Activated T-cell treated with anti-CD3 and anti-CD28 coated beads for 24 hours (primary cell): ENCODE measurements at places on chromosomes 12 and 14.

DNA sequence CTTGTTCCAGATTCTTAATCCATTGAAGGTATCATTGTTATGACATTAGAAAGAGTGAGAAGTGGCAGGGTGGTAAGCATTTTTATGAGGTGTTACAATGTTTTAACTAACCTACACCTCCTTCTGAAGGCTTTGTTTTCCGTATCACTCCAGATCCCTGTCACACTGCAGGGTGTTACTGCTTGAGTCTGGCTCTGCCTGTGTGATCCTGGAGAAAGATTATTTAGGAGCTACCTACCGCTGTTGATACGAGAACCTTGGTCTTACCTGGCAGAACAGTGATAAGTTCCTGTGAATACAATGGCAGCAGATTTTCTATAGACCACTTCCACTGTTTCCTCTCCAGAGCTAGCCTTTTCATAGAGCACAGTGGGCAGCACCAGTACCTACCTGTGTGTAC is 36.2 kb downstream of the GRIN2B start:
- no peak for DNase-seq

DNA sequence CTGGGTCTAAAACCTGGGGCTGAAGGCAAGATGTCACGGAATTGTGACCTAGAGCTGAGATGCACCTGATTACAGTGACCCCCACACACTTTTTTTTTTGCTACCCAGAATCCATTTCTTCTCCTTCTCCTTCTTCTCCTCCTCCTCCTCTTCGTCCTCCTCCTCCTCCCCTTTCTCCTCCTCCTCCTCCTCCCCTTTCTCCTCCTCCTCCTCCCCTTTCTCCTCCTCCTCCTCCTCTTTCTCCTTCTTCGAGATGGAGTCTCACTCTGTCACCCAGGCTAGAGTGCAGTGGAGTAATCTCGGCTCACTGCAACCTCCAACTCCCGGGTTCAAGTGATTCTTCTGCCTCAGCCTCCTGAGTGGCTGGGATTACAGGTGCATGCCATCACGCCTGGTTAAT is 19.4 kb upstream of the FLVCR2 start:
- no peak for DNase-seq

DNA sequence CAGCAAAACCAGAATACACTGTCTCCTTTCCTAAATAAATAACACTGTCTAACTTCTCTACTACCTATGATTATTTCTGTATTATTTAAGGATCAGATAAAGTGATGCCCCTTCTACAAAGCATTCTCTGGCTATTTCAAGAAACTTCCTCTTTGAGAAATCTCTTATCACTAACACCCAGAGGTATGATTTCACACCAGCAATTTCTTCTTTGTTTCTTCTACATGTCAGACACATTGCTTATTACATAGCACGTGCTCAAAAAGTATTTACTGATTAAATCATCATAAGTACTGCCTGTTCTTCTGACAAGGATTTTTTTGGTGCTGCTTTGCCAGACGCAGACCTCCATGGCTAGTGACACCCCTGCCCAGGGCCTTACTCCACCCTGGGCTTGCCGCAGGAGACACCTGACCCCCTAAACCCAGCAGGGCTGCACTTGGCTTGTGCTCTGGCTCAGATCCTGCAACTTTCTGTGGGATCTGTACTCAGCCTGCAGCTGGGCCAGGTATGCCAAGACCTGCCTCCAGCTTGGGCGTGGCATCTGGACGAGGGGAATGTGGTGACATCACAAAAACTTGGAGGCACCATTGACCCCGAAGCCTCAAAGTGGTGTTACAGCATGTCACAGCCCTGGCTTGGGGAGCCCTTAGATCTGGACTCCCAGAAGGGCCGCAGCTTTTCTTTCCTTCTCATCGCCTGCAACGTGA is 15.4 kb upstream of the HIGD1C start:
- DNase-seq: no peak

- no peak for DNase-seq
These were observed 76.5 kb upstream of the MED13L start for GRCh38 chr12:116353958-116354357.

- DNase-seq: no peak
These were observed 7.5 kb upstream of the PRKAG1 start for GRCh38 chr12:49026101-49026500.

DNA sequence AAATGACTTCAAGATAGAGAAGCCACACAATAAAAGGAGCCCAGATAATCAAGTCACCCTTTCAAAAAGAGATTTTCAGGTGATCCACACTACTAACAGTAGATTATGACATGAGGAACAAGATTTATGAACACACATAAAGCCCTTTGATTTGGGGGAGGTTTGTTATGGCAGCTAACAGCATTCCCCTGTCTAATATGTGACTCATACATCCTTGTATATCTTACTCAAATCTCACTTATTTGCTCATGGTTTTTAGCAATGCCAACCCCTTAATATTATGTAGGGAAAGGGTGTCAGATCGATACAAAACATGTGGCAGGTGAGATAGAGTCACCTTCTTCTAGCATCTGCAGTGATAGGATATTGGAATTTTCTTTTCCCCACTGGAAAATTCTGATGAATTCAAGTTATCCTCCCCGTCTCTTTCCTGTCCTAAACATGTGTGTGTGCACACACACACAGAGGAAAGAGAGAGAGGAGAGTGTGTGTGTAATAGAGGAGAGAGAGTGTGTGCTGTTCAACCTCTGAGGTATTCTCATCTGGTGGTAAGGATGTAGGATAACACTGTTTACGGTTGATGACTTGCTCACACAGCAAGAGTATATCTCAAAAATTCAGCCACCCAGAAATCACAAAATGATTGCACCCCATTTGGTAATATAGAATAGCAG is 319.9 kb downstream of the KCNC2 start:
- no peak for DNase-seq

DNA sequence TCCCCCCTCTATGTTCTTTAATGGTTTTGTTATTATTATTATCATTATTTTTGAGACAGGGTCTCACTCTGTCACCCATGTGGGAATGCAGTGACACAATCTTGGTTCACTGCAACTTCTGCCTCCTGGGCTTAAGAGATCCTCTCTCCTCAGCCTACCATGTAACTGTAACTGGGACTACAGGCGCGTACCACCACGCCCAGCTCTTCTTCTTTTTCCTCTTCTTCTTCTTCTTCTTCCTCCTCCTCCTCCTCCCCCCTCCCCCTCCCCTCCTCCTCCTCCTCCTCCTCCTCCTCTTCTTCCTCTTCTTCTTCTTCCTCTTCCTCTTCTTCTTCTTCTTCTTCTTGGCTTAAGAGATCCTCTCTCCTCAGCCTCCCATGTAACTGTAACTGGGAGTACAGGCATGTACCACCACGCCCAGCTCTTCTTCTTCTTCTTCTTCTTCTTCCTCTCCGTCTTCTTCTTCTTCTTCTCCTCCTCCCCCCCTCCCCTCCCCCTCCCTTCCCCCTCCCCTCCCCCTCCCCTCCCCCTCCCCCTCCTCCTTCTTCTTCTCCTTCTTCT is 5.4 kb upstream of the KRT7 start:
- DNase-seq: no peak

- DNase-seq: no peak
These were observed 157.0 kb upstream of the RMST start for GRCh38 chr12:97305651-97306050.

- DNase-seq: no peak
These were observed 67.8 kb upstream of the LTA4H start for GRCh38 chr12:96103067-96103644.

DNA sequence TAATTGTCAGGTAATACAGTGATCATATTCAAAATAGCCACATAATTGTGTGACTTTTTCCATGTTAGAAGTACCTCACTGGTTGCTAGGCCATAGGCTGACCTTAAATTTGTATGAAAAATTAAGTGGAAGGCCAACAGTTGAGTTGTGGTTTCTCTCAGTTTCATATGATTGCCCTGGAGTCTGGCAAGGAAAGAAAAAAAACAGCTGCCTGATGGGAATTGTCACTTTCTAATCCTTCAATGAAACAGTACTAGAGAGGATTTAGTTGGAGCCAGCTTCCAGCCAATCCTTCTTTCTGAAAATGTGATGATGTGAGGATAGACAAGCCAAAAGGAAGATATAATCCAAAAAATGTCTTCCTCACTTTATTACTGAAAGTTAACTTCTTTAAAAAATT is 113.6 kb downstream of the ALX1 start:
- no peak for DNase-seq

DNA sequence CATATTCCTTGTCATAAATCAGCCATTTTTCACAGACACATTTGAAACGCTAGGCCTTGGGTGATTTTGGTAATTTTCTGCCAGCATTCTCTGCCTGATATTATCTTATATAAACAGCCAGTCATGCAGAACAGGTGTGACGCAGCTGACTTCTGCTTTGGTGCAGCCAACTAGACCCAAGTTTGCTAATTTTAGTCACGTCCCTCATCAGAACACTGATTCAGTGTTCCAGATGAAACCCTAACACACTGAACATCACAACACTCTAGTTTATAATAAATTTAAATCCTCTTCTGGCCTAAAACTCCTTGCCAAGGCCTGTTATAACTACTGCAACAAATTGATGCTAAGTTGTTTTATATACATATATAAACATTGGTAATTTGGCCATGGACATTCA is 386.1 kb downstream of the SEC23A start:
- no peak for DNase-seq

GRCh38 chr12:64636856-64637255 is 26.6 kb downstream of the RASSF3 start:
- no peak for DNase-seq

- DNase-seq: no peak
These were observed 176.7 kb downstream of the KLHL28 start for GRCh38 chr14:44785096-44785495.

- no peak for DNase-seq
These were observed at the start of gene GUCY2C for GRCh38 chr12:14696265-14696741. Gene GUCY2C, minus strand, starts transcription at chr12:14696599. Its CDS starts 151 bp downstream, at chr12:14696448.

GRCh38 chr14:76115010-76115422 is 36.7 kb upstream of the GPATCH2L start:
- DNase-seq: no peak

GRCh38 chr14:75406856-75407255 is 21.0 kb upstream of the JDP2 start:
- no peak for DNase-seq

GRCh38 chr14:35406506-35407305 is 2.2 kb upstream of the NFKBIA start:
- no peak for DNase-seq

DNA sequence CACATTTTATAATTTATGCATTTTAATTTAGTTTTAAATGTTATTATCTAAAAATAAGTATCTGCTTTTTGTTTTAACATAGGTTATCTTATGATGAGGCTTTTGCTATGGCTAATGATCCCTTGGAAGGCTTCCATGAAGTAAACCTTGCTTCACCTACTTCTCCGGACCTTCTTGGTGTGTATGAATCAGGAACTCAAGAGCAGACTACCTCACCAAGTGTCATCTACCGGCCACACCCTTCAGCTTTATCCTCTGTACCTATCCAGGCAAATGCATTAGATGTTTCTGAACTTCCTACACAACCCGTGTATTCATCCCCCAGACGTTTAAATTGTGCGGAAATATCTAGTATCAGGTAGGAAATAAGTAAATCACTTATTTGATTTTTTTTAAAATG is 16.6 kb downstream of the RAB3IP start:
- no peak for DNase-seq

DNA sequence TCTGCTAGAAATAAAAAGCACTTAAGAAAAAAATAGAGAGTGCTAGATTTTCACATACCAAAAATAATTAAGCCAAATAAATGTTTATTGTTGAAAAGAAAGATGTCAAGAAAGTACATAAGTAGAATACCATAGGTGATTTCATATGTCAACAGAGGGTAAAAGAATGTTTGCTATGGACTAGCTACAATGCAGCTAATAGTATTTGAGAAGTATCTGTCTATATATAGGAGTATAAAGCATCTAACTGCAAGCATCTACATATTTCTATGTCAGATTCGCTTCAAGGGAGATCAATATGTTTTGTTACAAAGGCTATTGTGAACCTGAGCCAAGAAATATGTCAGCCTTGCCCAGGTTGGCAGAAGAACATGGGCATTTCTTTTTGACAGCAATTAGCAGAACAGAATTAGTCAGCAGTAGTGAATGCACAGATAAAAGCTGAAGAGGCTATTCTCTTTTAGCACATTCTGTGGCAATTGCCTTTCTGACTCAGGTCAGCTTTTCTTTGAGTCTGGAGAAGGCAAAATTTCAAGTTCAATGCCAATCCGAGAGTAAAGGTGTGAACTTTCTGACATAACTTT is 140.1 kb downstream of the ALG10B start:
- no peak for DNase-seq

- DNase-seq: no peak
These were observed 176.2 kb upstream of the PDZRN4 start for GRCh38 chr12:41011939-41012338.

DNA sequence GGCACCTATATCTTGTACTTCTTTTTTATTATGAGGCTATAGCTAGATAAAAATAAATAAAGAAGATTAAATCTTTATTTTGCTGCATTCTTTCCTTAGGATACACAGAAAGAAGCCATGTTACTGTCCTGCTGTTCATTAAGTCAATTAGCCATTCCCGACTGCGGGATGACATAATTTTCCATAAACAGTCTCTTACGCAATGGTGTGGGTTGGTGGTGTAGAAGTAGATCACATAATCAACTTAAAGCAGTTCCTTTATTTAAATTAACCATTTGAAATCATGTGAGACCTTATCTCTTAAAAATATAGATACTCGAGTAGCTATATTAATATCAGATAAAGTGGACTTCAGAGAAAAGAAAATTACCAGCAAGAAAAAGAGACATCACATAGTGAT is 40.2 kb downstream of the TAOK3 start:
- DNase-seq: no peak

GRCh38 chr14:64817631-64818030 is 62.1 kb downstream of the SPTB start:
- DNase-seq: no peak

GRCh38 chr12:76277480-76277879 is 70.7 kb downstream of the BBS10 start:
- DNase-seq: no peak

- no peak for DNase-seq
These were observed 473.4 kb upstream of the LMO3 start for GRCh38 chr12:17079251-17079909.

GRCh38 chr12:20701106-20701505 is 6.0 kb downstream of the SLCO1C1 start:
- DNase-seq: no peak

GRCh38 chr12:129635021-129635685 is 268.7 kb downstream of the TMEM132D start:
- no peak for DNase-seq

DNA sequence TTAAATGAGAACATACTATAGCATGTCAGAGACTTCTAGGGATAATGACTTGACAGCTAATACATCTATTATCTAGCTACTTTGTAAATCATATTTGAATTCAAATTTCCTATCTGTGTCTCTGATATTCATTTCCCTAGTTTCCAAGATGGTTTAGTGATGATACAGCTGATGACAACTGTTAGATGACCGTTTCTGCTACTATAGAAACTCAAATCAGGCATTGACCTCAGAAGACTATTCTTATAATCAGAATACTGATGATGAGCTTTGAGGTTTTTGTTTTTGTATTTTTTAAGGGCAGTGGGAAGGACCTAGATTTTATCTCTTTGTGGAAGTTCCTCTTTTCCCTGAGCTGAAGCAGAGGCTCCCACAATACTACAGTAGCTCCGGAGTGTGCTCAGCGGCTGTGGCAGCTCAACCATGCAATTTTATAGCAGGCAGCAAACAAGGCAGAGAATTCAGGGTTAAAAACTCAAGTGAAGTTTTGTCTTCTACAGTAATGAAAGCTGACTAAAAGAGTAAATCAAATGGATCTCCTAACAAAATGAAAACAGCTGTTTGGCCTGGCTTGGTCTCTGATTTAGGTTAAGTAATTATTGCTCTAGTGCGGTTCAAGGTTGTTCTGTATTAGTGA is 145.1 kb downstream of the SLC25A21 start:
- DNase-seq: no peak
